ENCODE measurements at places on chromosomes 11 and 22.
A peak's percentile ranks its signal among the peaks of the same experiment; 100 is the strongest.

DNA sequence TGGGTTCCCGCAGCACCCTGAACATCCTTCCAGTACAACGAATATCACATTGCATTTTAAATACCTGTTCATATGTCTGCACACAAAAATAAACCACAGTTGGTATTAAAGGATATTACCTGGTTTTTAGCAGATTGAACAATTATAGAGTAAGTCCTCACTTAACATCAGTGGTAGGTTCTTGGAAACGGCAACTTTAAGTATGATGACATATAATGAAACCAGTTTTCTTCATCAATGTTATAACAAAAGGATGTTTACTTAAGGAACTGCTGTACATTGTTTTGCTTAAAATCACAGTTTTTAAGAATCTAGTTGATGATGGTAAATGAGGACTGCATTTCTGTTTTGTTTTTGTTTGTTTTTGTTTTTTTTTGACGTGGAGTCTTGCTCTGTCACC lies 28.0 kb downstream of the TRIM66 start:
- no peak for DNase-seq

DNA sequence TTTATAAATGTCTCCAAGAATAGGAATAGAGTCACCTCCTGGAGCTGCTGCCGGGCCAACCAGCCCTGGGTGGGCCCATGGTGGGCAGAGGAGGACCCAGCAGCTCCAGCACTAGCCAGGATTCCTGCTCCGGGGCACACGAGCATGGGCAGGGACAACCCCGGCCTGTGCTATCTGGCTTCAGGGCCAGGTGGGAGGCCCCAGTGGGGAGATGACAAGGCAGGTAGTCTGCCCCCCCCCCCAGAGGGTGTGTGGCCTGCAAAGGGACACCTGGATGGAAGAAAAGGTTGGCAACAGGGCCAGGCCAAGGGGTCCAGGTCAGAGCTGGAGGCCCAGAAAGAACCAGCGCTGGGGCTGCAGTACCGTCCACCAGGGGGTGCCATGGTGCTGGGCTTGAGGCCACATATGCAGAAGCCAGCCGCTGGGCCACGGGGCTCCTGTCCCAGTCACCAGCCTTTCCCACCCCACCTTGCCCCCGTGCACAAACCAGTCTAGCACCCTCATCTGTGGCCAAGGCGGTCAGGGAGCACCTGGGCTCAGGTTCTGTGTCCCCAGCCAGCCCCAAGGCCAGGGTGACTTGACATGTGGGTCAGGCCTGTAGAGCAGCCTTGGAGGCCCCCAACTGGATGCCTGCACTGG lies 3.4 kb downstream of the TSPAN32 start:
- peak; percentile 86 for DNase-seq

DNA sequence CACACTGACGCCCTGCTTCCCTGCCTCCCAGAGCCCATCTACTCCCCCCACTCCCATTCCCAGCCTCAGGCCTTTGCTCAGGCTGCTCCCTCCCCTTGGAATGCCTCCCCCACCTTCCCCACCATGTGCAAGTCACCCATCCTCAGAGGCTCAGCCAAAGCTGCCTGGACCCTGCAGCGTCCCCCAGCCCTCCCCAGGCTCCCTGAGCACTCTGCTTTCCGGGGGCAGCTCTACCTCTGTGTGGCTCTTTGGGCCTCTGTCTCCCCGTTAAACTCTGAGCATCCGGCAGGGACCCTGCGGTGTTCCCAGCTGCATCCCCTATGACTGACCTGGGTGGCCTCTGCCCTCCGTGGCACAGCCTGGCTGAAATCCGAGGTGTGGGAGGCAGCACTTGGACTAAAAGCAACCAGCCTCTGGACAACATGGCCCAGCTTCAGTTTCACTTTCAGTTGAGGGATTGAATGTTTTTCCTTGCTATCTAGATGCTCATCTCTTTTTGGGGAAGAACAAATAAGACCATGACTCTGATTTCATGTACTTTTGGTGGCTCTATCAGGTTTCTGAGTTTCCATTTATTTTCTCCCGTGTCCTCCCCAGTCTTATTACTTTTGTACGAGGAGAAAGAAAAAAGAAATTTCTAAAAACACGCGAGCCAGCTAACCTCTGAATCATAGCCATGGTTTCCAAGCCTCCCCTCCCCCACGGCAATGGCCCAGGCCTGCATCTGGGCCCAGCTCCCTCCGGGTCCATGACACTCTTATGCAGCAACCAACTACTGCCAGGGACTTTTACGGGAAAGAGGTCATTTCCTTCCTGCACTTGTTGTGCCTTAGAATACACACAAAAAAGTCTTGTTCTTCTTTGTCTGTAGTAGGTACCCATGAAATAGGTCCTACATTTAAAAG lies 3.8 kb downstream of the APOL3 start:
- peak; percentile 79 for DNase-seq

DNA sequence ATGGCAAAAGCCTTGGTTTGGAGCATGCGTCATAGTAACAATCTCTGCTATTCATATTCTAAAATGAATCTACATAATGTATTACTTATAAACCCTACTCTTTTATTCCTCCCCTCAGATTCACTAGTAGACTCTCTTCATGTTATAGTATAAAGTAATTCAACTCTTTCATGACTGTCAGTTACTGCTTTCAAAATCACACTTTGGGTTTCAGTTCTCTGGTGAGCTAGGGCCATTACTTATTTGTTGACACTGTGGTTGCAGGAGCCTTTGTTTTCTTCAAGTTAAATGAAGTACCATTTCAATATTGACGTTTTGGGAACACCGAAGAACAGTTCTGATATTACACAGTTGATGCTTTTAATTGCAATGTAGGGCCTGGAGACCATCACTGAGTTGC lies 378.4 kb downstream of the DDX10 start:
- DNase-seq: no peak

- no peak for DNase-seq
Measured at GRCh38 chr11:44615913-44616791, 50.7 kb downstream of the CD82 start.

DNA sequence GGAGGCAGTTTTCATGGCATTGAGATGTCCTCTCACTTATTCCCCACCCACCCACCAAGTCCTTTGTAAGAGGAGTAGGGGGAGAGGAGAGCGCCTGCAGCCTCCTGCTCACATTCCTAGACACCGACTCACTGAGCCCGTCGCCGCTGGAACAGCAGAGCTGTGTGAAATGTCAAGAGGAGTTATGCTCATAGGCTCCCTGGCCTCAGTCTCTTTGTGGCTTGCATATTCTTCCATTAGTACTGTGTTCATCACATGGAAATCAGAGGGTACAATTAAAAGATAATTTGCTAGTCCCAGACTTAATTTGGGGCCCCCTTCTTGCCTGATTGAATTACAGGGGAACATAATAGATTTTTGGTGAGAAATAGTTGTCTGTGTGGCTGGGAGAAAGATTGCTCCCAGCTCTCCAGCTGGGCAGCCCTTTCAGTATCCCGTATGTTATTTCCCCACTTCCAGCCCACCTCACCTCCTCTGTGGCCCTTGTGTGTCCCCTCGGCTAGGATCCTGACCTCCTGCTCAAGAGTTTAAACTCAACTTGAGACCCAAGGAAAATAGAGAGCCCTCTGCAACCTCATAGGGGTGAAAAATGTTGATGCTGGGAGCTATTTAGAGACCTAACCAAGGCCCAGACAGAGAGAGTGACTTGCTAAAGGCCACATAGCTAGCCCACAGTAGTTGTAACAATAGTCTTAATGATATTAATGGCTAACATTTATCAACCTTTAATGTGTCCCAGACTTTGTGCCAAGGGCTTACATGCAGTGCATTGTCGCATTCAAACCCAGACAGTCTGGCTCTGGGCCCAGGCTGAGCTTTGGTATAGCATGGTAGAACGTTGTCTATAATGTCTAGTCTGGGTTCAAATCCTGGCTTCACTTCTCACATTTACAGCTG lies 32.2 kb downstream of the LIMK2 start:
- DNase-seq: no peak

DNA sequence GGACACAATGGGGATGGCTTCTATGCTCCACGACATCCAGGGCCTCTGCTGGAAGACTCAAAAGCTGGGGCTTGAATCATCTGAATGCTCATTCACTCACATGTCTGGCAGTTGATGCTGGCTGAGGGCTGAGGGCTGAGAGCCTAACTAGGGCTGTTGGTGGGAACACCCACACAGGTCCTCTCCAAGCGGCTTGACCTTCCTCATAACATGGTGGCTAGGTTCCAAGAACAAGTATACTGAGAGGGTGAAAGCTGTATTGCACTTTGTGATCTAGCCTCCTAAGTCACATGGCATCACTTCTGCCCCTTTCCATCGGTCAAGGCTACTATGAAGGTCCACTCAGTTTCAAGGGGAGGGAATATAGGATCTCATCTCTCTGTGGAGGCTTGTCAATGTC lies 7.5 kb downstream of the TMEM151A start:
- no peak for DNase-seq

DNA sequence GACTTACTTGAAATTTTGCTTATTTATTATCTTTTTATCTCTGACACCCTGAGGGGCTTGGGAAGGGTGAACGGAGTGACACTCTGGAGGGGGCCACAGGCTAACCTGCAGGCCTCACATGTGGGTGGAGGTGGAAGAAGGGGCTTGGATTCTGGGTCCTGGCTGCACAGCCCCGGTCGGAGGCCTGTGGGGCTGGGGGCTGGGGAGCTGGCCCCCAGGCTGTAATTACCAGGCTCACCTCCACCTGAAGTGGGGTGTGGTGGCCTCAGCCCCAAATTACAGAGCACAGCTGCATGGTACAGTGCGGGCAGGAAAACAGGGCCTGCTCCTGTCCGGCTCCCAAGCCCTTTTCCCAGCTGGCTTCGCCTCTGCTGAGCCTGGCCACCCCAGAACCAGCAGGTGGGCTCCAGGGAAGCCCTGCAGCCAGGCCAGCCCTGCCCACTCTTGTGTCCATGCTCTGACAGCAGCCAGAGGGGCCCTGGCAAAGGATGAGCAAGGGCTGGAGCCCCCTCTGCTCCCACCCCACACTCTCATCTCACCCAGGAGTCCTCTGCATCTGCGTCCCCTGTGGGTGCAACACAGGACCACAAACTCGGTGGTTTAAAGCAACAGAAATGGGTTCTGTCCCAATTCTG lies 48.0 kb downstream of the IGF2 start:
- no peak for DNase-seq

DNA sequence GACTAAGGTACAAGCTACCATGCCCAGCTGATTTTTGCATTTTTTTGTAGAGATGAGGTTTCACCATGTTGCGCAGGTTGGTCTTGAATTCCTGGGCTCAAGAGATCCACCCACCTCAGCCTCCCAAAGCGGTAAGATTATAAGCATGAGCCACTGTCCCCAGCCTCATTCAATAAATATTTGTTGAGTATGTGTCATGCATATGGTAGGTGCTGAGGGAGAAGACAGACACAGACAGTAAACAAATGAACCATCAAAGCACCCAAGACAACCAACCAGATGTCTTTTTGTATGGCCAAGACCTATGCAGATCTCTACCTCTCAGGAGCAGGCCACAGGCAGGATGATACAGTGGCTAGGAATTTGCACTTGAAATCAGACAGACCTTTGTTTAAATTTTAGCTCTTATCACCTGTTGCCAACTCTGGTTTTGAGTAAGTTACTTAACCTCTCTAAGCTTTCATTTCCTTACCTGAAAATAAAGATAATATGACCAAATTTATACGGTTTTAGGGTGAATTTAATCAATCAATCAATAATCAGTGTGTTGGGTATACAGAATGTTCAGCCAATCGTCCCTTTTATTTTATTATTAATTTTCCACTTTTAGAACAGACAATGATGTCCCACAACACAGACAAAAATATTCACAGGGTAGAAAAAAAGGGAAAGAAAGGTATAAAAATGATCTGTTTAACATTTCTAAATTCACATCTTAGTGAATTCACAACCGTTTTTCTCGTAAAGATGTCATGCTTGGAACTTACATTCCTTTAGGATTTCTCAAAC lies 128.2 kb downstream of the SGSM3 start:
- no peak for DNase-seq

GRCh38 chr11:86570451-86570850 lies 102.0 kb downstream of the ME3 start:
- no peak for DNase-seq

DNA sequence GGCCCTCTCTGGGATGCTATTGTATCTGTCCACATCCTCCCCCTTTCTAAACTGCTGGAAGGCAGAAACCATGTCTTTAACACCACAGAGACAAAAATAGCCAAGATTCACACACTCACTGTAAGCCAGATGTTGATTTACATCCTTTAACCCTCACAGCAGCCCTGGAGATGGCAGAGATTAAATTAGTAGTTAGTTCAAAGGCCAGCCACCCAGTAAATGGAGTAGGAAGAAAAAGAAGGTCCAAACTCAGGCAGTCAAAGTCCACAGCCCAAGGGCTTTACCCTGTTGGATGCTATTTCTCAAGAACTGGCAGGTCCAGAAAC lies 2.1 kb upstream of the ZNHIT2 start:
- DNase-seq: no peak

DNA sequence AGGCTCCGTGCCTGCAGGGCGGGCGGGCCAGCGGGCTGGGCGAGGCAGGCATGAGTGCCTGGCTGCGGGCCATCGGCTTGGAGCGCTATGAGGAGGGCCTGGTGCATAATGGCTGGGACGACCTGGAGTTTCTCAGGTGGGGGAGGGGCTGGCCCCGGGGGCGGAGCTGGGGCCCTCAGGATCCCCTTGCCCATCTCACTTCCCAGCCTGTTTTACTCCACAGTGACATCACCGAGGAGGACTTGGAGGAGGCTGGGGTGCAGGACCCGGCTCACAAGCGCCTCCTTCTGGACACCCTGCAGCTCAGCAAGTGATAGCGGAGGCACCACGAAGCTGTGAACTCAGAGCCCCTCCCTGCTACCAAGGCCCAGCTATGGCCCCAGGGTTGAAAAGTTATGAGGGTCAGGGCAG lies 5.9 kb downstream of the PHOX2A start:
- no peak for DNase-seq

- DNase-seq: no peak
Measured at GRCh38 chr11:2772544-2773031, 72.8 kb upstream of the KCNQ1OT1 start.

DNA sequence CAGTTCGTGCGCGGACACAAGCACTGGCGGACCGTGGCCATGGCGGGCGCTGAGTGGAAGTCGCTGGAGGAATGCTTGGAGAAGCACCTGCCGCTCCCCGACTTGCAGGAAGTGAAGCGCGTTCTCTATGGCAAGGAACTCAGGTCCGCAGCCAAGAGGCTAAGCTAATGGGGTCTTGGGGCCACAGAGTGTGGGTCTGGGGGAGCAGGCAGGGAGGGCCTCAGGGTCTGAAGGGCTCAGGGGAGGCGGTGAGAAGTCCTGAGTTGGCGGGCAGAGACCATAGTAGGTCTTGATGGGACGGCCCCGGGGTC lies 188 bp downstream of the UPB1 start:
- DNase-seq: no peak

Data from activated naive CD4-positive, alpha-beta T cell treated with anti-CD3 and anti-CD28 coated beads, Interleukin-2, amount 50 U/mL, for 16 hours (primary cell).